Left ventricle myocardium superior (tissue), 1 donor: ENCODE measurements at places on chromosomes 13 and 19. TPM values are rescaled to one million over a fixed set of nuclear protein-coding genes. Genes with fewer than 3 reads are reported as not detected.

- peak; percentile 76 for DNase-seq
These were observed 15.3 kb downstream of the RAB3D start for GRCh38 chr19:11324079-11324661.

The RAB20 gene
- 10.3 TPM for total RNA-seq

DNA sequence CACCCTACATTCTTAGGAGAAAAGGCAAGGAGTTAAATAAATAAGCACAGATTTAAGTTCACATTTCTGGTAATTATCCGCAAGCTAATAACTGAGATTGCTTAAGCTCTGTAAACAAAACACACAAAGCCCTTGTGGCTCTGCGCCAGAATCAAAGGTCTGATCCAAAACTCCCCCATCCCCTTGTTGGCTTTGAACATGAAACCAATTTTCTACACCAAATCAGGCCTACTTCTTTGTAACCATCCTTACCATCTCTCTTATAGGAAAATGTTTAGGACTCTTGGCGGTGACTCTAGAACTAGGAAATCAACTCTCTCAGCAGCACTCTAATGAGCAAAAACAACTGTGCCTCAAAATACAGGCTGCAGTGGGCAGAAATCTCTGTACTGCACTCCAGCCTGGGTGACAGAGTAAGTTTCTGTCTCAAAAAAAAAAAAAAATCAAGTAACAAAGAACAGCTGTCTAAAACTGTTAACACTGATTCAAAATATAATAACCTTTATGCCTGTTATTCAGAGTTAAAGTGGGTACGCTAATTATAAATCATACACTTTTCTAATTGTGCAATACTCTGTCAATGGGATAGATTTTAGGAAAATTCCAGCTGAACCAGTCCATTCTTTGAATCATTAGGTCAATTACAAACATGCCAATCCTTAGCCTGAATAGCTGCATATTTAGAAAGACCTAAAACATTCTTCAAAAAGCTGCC is 25.8 kb downstream of the ABCC4 start:
- DNase-seq: no peak

GRCh38 chr13:54445865-54446264 is 1417.3 kb downstream of the OLFM4 start:
- DNase-seq: no peak

DNA sequence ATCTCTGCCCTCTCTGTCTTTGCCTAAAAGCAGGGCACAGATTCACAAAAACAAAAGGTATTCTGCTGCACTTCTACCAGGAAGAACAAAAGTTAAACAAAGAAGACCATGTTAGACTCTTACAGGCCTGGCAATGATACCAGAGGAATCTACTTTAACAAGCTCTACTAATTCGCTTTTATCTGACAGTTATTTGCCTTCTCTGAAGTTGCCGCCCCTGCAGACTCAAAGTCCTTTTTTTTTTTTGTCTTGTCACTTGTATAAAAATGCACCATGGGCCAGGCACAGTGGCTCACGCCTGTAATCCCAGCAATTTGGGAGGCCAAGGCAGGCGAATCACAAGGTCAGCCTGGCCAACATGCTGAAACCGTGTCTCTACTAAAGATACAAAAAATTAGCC is 176.5 kb upstream of the UBL3 start:
- DNase-seq: no peak

- peak; percentile 93 for DNase-seq
These were observed 3.3 kb downstream of the DOT1L start for GRCh38 chr19:2166741-2167738.

The KANK3 gene
- total RNA-seq: 22.8 TPM

The SHANK1 gene
- 0.32 TPM for total RNA-seq

The OR4F17 gene
- total RNA-seq: not detected

- no peak for DNase-seq
These were observed 44.3 kb downstream of the SHISA2 start for GRCh38 chr13:26007261-26008125.

The ATP4A gene
- total RNA-seq: not detected

- no peak for DNase-seq
These were observed 268.7 kb downstream of the DCT start for GRCh38 chr13:94210816-94211215.

- no peak for DNase-seq
These were observed 31.2 kb downstream of the SYDE1 start for GRCh38 chr19:15138427-15138826.

GRCh38 chr19:12247644-12248222 is 47.0 kb downstream of the ZNF44 start:
- no peak for DNase-seq

The NAPSA gene
- total RNA-seq: 0.32 TPM

The TIMM50 gene
- total RNA-seq: 75.3 TPM
